Stimulated activated naive CD4-positive, alpha-beta T cell treated with Interleukin-2 at 50 U/mL for 16 hours (primary cell): ENCODE measurements at places on chromosomes 4 and X.

- peak; percentile 3 for DNase-seq
These were observed 9.5 kb downstream of the CSTF2 start for GRCh38 chrX:100829730-100830129.

- DNase-seq, result no peak
These were observed 139.1 kb downstream of the VEGFC start for GRCh38 chr4:176653401-176654220.

DNA sequence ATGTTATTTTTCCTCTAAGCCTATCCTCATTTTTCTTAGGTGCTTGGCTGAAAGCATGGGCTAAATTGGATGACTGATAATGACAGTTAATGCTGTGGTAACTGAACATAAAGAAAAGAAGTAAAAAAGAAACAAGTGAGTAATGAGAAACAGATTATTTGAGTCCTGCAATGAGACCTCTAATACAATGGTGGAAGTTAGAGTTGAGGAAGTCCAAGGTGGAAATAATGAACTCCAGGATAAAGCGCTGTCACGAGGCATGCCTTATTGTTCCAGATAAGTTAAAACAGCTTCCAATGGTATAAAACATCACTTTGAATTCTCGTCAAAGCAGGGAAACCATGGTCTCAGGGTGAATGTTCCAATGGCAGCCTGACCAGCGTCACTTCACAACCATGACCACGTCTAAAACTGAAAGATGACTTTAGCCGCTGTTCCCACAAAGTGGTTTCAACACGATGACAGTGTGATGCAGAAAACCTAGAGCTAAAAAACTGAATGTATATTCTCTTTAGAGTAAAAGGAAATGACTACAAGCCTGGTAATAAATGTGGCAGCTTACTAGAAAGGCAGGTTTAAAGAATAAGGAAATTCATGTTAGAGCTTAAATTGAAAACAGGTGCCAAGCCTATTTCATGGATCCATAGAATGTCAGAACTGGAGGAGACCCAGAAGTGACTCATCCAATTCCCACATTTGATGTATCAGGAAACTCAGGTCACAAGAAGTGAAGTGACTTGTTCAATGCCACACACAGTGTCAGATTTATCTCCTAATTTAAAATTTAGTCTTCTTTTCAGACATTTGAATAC lies 202.6 kb upstream of the GYPA start:
- no peak for DNase-seq

GRCh38 chr4:30904588-30904987 lies 184.4 kb downstream of the PCDH7 start:
- DNase-seq, result no peak

GRCh38 chrX:40154250-40154852 lies 56.6 kb upstream of the BCOR start:
- no peak for DNase-seq

DNA sequence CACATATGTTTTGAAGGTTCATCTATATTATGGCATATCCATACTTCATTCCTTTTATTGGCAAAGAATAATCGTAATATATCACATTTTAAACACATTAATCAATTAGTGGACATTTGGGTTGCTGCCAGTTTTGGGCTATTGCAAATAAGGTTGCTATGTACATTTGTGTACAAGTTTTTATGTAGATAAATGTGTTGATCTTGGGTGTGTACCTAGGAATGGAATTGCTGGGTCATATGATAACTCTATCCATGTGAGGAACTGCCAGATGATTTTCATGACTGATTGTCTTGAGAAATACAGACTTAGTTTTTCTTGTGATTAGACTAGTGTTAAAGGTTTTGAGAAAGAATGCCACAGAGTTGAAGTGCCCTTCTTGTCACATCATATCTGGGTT lies 99.2 kb upstream of the RAB40AL start:
- DNase-seq, result no peak

DNA sequence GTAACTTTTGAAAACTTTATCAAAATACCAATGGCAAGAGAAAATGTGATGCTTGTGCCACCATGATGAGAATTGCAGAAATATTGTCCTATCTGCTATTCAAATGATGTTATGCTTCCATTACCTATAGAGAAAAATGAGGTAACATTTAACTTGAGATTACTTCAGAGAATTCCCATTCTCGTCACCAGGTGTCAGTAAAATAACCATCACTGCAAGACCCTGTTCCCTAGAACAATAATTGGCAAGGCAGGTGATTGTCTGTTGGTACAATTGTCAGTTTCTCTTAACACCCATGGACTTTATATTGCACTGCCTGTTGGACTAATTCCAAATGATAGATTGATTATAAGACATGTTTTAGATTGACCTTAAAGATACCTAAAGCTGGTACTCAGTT lies 179.9 kb downstream of the GABRG1 start:
- DNase-seq, result no peak

GRCh38 chrX:17081968-17082367 lies 135.5 kb downstream of the REPS2 start:
- no peak for DNase-seq

GRCh38 chr4:98627531-98628257 lies 30.7 kb downstream of the TSPAN5 start:
- DNase-seq, result no peak

DNA sequence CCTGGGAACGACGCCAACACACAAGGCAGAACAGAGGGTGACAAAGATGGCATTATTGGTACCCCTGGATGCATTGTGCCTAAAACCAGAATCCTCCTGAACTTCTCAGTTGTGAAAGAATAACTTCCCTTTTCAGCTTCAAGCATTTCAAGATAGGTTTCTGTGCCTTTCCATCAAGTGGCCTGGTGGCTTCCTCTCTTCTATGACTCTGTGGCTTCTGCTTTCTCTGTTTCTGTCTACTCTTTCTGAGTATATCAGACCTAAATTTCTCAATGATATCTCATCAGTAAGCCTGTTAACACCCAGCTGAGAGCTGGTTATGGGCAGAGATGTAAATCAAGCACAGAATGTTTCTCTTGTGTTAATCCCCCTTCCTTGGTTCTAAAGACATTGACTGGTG lies 21.4 kb upstream of the FAM9B start:
- DNase-seq, result no peak

DNA sequence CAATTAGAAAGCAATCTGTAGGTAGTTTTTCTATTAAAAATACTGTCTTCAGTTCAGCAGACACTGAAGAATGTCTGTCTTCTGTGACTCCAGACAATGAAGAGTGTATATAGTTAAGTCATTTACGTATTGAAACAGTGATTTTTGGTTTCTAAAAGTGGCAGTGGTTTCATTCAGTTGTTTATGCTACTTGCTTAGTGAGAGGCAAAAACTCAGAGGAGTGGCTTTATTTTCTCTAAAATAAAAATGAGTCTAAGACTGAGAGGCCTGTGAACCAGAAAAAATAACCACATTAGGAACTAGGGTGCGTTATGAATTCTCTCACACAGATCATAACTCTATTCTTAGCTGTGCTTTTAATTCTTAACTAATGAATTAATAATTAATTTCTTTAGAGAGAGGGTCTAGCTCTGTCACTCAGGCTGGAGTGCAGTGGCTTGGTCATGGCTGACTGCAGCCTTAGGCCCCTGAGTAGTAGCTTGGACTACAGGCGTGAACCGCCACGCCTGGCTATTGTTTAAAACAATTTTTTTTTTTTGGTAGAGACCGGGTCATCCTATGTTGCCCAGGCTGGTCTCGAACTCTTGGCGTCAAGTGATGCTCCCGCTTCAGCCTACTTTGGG lies 31.4 kb downstream of the FREM3 start:
- no peak for DNase-seq

DNA sequence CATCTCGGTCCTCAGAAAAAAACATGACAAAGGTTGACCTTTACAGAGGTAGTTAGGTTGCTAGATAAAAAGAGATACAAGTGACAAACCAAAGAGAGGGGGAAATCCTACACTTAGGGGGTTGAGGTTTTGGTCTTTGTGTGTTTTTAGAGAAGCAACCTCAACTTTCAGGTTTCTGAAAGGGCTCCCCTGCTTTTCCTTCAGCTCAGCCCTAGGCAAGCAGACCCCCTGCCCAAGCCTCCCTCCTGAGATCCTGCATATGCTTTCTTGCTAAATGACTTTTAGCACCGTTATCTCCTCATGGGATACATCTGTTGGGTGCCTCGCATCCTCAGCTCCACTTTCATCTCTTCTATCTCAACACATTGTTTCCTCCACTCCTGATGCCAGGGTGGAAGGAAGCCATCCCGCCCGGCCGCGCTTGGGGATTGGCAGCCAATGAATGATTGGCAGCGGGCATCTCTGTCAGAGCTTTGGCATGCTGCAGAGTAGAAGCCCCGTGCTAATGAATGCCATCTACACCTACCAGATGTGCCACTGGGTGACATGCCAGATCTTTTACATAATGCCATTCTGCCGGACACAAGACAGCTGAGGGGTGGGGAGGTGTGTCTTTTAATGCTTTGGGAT lies 15.0 kb upstream of the PRDM8 start:
- peak; percentile 27 for DNase-seq

GRCh38 chr4:42172921-42173320 lies 20.5 kb upstream of the BEND4 start:
- no peak for DNase-seq

- DNase-seq, result no peak
These were observed 271.4 kb downstream of the SPRY1 start for GRCh38 chr4:123667991-123668390.

GRCh38 chr4:28148221-28148620 lies 1287.6 kb downstream of the STIM2 start:
- no peak for DNase-seq

DNA sequence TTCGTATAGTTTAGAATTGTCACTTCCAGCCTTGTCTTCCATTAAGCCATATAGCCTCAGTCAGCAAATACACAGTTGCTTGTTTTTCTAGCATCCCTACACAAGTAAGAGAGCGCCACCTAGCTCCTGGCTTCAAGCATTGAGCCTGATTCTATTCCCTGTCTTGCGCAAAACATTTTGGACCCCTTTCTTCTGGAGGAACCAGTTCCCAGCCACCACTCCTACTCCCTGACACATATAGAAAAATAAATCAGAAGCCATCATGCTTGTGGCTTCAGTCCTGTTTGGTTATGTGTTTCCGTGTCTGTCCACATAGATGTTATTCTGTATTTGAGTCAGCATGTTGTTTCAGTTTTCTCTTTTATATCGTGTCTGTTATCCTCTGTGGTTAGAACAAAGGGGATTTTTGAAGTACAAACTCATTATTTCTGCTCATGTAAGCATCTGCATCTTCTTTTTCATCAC lies 59.9 kb downstream of the GK start:
- peak; percentile 34 for DNase-seq

- no peak for DNase-seq
These were observed 52.7 kb downstream of the ACOX3 start for GRCh38 chr4:8387615-8388527.

DNA sequence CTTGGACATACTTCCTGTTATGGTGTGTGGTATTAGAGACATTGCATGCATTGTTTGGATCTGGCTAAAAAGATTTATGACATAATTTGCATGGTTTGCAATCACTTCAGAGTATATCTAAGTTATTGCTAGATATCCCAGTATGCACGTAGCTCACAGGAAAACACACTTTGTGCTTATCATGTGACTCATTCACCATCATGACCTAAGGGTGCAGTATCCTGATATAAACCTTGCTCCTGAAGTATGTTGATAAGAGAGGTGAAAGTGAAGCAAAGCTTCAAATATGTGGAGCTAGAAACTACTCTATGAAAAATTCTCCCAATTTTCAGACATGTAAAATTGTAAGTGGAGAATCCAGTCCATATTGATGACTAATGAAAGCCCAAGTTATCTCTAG lies 46.9 kb upstream of the GRXCR1 start:
- no peak for DNase-seq

GRCh38 chr4:173443121-173443520 lies 44.2 kb upstream of the SCRG1 start:
- DNase-seq, result no peak

- DNase-seq, result no peak
These were observed 21.2 kb upstream of the TENM3 start for GRCh38 chr4:182221987-182222386.

DNA sequence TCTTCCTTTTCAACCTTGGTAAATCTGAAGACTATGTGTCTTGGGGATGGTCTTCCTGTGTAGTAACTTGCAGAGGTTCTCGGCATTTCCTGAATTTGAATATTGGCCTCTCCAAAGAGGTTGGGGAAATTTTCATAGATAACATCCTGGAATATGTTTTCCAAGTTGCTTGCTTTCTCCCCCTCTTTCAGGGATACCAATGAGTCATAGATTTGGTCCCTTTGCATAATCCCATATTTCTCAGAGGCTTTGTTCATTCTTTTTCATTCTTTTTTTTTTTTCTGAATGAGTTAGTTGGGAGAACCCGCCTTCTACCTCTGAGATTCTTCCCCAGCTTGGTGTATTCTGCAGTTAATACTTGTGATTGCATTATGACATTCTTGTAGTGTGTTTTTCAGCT lies 549.2 kb upstream of the AMOT start:
- no peak for DNase-seq

GRCh38 chr4:63663870-63664269 lies 745.4 kb downstream of the TECRL start:
- DNase-seq, result no peak

- no peak for DNase-seq
These were observed 1.5 kb upstream of the SPIN2A start for GRCh38 chrX:57138674-57139073.

DNA sequence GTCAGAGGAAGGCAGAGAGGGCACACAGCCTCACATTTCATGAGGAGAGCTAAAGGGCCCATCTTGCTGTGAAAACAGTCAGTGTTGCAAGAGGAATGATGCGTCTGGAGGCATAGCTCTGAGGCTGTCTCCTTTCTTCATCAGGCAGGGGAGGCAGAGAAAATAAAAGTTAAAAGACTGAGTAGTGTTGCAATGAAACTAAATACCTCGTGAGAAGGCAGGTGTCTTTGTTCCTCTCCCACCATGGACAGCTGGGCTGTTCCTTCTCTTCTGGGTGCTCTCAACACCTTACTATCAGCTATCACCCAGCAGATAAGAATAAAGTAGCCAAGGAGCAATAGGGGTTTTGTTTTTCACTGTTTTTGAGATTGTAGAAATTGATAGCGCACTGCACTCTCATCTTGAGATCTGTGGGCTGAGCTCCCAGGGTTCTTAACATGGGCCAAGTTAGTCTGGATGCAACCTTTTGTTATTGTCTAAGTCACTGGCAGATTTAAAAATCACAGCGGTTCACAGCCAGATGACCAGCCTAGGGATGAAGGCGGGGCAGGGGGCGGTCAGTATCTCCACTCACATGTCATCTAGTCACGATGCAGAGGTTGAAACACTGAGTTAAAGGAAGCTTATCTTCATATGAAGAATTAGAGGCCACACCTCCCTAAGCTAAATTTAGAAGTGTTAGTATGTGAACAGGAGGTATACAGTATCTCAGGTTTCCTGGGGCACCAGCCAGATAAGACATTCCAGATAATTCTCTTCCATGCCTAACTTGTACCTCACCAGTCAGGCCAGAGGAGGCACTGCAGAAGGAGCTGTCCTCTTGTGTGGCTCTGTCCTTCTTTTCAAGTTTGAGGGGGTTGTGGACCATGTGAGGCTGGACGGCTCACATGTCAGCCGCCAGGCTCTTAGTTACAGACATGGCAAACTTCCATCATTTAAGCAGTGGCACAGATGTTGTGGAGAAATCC lies 36.9 kb downstream of the PARM1 start:
- DNase-seq, result no peak

DNA sequence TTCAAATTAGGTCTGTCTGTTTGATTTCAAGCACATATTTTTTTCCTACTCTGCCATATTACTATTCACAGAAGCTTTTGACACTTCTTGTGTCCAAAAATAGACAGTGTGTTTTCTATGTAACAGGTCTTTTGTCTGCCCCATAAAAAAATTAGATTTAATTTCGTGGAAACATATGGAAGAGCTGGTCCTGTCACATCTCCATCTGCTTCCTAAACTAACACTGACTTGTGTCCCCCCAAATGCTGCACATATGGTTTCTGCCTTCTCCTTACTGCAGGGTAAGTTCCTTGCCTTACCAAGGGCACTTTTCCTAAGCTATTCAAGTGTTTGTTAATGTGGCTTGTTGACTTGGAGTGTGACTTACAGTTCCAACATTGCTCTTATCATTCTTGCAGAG lies 340.7 kb upstream of the ARX start:
- no peak for DNase-seq
